ENCODE measurements at places on chromosomes 13 and 19.

GRCh38 chr19:43634872-43635560, 4.6 kb downstream of the CADM4 start:
- peak; percentile 37 for DNase-seq

- no peak for DNase-seq
Measured at GRCh38 chr13:22141716-22142115, 470.8 kb downstream of the FGF9 start.

GRCh38 chr19:2969104-2969504, 8.3 kb upstream of the TLE6 start:
- DNase-seq, result peak; percentile 66

DNA sequence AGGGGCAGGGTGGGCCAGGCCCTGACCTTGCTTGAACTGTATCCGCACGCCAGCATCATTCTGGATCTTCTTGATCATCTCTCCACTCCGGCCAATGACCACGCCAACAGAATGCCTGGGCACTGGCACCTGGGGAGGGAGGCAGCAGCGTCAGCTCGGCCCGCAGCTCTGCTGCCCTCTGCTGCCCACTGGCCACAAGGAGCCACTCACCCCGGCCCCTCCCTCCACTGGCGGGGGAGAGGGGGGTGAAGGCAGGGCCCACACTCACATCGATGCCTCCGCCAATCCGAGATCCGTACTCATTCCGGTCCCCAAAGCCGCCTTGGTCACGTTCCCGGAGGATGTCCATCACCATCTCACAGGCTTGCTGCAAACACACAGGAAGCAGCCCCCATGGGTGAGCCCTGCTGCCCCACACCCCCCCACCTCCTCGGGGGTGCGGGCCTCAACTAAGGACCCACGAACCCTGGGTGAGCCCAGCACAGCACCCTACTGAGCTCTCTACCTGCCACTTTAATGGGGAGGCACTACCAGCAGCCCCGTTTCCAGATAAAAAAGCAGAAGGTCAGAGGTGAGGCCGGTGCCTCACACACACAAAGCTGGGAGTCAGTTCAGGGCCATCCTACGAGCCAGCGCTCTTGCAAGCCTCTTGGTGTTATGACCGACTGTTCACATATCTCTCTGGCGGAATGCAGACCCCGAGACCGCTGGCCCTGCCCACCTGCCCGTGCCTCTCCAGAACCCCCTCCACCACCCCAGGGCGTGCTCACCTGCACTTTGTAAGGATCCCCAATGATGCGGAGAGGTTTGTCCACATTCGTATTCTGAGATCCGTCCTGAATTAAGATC, 6.7 kb downstream of the KHSRP start:
- no peak for DNase-seq

Measured in cerebellar nuclear complex (tissue), 1 donor.